ENCODE measurements at places on chromosomes 2 and 18.
A peak's percentile ranks its signal among the peaks of the same experiment; 100 is the strongest.

- no peak for DNase-seq
These were observed 155.6 kb upstream of the DNMT3A start for GRCh38 chr2:25497229-25497917.

DNA sequence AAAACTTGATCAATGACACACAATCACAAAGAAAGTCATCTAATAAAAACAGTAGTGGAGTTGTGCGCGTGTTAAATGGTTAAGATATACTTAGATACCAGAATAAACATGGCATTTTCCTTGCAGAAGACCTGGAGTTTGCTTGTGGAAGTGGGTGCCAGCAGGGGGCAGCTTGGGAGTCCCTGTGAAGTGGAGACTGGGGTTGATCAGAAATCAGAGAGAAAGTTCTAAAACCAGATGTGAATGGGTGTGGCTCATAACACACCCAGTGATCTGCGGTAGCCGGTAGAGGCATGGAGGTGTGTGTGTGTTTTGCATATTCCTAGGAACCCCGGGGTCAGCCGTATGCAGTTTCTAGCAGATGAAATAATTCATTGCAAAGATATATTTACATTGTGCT, 300.1 kb upstream of the TRIB2 start:
- no peak for DNase-seq

DNA sequence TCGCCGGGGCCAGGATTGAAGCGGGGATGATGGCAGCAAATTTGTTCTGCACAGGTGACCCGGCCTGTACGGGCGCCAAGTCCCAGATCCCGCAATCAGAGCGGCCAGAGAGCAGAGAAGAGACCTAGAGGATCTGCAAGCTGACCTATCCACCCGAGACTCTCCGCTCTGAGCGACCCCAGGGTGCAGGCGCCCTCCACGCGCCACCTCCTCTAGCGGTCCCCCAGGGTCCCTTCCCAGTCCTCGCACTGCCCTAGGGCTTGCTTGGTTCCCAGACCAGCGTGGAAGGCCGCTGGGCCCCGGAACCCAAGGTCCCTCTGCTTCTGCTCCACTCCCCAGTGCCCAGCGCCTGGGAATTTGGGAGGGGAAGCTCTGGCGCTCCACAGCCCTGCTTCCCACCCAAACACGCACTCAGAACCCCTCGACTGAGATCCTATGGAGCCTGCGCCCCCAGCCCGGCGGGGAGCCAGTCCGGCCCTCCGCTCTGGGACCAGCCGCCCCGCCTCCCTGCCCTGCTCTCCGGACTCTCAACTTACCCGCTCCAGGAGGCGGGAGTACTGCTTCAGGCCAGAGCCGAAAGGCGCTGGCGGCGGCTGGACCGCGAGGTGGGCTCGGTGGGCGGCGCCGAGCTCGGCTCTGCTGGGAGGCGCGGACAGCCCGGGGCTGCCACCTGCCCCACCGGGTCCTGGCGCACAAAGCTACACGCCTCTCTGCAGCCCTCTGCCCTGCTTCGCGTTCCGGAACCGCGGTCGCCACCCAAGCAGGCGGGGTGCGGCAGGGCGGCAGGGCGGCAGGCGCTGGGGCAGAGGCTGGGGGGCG, 3.0 kb upstream of the SIX3 start:
- DNase-seq = peak; percentile 66

- DNase-seq = no peak
These were observed 370.8 kb downstream of the DSEL start for GRCh38 chr18:67145586-67146292.

- DNase-seq = no peak
These were observed 198.6 kb downstream of the CAMKMT start for GRCh38 chr2:44560352-44560751.

- DNase-seq = peak; percentile 45
These were observed 319.9 kb upstream of the SALL3 start for GRCh38 chr18:78659748-78660147.

DNA sequence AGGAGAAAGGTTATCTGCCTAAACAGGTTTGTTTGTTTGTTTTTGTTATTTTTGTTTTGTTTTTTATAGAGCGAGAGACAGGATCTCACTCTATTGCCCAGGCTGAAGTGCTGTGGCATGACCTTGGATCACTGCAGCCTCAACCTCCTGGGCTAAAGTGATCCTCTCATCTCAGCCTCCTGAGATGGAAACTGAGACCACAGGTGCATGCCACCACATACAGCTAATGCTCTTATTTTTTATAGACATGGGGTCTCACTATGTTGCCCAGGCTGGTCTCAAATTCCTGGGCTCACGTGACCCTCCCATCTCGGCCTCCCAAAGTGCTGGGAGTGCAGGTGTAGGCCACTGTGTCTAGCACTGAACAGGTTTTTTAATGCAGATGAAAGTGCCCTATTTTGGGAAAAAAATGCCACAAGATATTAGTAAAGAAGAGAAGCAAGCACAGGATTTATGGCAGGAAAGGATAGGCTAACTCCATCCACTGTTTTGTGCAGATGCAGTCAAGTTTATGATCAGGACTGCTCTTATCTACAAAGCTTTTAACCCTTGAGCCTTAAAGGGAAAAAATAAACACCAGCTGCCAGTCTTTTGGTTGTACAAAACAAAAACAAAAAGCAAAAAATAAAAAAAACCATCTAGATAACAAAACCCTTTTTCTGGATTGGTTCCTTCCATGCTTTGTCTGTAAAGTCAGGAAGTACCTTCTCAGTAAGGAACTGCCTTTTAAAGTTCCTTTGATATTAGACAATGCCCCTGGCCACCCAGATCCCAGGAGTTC, 29.4 kb downstream of the MAP4K3 start:
- DNase-seq = no peak

DNA sequence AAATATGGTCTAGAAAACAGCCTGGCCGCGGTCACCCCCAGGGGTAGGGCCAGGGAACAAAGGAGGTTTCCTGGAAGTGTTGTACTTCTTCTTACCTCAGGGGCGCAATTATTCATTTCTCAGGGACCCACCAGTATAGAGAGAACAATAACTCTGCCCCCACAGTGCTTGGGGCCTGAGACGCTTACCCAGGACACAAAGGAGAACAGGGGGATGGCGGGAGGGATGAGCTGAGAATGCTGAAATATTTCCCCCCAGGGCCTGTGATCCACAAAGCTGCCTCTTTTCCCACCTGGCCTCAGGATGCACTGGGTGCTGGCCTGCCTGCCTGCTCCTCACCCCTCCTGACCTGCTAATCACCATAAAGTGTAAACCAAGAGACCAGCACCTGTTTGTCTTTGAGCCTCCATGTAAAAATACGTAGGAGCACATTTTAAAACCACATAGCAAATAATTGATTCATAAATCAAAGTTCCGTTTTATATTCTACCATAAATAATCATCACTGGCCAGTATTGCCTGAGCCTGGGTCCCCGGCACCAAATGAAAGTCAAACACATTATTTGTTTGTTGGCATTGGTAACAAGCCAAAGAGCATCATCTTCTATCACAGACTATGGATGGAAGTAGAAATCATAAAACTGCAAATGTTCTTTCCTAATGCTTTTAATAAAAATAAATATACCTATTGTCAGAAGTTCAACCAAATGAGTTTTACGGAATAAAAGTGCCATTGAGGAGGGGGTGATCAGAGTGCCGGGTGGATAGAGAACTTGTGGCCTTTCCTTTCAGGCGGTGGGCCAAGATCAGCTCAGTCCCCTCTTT, 67.3 kb upstream of the RMDN2 start:
- DNase-seq = no peak

- no peak for DNase-seq
These were observed 331.6 kb downstream of the KCNS3 start for GRCh38 chr2:18209934-18210639.

- DNase-seq = no peak
These were observed 14.4 kb upstream of the RANBP2 start for GRCh38 chr2:108704871-108705270.

- DNase-seq = no peak
These were observed 5.8 kb downstream of the SCTR start for GRCh38 chr2:119518401-119519056.
